ENCODE measurements at places on chromosomes 3 and 15. TPM values are rescaled to one million over a fixed set of nuclear protein-coding genes. Genes with fewer than 3 reads are reported as not detected.

The GPR87 gene
- not detected for polyA plus RNA-seq

The CLK3 gene
- polyA plus RNA-seq, result 46.0 TPM

The CADPS gene
- 2.2 TPM for polyA plus RNA-seq

The TM4SF18 gene
- 10.5 TPM for polyA plus RNA-seq

The CPNE9 gene
- not detected for polyA plus RNA-seq

The IGDCC3 gene
- 3.7 TPM for polyA plus RNA-seq

The UCN2 gene
- 0.19 TPM for polyA plus RNA-seq

The OR5K2 gene
- not detected for polyA plus RNA-seq

The SLC12A1 gene
- 0.15 TPM for polyA plus RNA-seq

Data from forelimb muscle (tissue), 1 donor.